Left ventricle myocardium inferior (tissue), 1 donor: ENCODE measurements at places on chromosomes 7 and 10.

- no peak for DNase-seq
Observed at GRCh38 chr10:86862786-86863483, 94.5 kb downstream of the MMRN2 start.

- no peak for DNase-seq
Observed at GRCh38 chr10:33229949-33230267, 104.6 kb downstream of the NRP1 start.

DNA sequence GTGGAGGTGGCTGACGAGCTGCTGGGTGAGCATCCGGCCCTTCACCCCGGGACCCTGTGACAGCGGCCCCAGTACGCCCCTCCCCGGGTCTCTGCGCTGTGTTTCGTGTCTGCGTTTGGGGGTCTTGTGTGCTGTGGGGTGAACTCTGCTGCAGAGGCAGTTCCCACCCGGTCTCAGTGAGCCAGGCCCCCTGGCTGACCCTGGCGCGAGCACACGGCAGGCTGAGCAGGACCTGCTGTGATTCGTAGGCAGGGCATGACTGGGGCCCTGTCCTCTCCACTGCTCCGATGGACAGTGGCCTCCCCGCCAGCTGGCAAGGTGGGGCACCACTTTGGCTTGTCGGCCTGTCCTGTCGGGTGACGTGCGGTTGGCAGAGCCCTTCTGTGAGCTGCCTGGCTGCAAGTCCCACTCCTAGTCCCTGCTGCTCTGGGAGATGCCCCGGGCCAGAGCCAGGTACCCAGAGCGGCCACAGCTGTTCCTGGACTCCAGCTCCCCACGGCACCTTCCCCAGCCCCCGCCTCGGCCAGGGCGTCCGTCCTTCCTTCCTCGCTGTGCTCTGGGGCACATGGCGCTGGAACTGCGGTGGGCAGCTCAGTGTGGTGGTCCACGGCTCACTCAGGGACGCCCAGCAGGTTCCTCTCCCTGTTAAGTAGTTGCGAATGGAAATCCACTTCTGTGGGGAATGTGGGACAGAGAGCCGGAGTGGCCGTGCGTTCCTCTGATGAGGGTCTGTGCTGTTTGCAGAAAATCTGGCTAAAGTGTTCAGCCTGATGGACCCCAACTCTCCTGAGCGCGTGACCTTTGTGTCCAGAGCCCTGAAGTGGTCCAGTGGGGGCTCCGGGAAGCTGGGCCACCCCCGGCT, 10.5 kb downstream of the GET4 start:
- DNase-seq = peak; percentile 85

DNA sequence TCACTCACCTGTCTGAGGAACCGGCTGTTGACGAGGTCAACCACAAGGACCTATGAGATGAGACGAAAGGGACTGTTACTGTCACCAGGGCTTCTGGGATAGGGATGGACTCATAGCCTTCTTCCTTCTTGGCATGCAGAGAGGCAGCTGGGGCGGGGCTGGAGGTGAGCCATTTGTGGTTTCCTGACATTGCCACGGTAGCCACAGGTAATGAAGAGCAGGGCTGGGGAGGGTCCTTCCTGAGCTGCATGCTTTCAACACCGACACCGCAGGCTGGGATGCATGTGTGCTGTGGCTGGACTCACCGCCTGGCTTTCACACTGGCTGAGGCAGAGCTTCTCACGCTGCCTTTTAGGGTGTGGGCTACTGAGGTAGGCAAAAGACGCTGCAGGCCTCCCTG, 46.4 kb upstream of the MKRN1 start:
- no peak for DNase-seq

GRCh38 chr10:97861924-97862323, 12.3 kb downstream of the GOLGA7B start:
- no peak for DNase-seq

GRCh38 chr7:41656366-41656765, 46.5 kb downstream of the INHBA start:
- no peak for DNase-seq

GRCh38 chr7:157612009-157612663, 275.3 kb downstream of the DNAJB6 start:
- DNase-seq = no peak

DNA sequence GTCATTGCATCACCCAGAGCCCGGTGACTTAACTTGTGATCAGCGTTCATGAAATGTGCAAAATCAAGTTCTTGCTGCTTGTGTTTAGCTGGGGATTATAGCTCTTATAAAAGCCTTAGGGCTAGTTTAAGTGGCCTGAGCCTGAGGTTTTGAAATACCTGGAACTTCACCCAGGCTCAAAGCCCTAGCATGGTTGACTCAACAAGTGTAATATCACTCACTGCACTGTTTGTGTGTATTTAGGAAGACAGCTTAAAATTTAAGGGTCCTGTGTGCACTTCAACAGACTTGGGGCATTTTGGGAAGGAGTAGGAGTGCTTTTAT, 489.5 kb downstream of the GATA3 start:
- DNase-seq = no peak

- no peak for DNase-seq
Observed at GRCh38 chr7:116327135-116327534, 116.8 kb downstream of the TES start.

- no peak for DNase-seq
Observed at GRCh38 chr7:66837007-66837406, 84.0 kb upstream of the TMEM248 start.

DNA sequence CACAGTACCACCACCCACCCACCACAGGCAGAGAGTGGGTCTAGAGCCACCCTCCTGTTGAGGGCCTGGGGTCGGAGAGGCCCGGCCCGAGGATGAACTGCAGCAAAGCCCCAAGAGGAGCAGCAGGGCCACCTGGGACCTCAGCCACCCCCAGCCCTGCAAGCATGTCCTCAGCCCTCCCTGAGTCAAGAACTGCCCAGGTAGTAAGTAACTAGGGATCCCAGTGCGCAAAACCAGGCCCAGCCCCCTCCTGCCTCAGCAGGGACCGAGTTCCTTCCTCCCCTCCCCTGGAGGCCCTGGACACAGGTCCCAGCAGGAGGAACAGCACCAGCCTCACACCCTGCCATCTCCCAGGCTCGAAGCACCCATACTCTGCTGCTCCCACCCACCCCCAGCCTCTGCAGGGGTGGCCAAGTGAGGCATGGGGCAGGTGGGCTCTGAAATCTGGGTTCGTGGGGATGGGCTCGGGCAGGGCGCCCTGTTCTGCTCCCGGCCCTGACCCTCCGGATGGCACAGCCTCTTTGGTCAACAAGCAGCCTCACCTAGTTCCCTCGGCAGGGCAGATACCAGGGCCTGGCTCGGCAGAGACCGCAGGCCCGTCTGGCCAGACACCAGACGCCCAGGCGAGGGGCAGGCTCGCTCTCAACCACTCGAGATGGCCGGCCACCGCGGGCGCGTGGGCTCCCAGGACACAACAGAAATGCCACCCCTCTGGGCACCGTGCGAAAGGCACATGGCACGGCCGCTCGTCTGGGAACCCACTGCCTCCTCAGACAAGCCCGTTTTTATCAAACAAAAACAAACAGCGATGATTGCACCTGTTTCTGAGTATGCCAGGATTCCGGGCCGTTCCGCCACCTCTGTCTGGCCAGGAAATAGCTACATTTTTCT, 15.2 kb downstream of the PDGFA start:
- DNase-seq = peak; percentile 12

- no peak for DNase-seq
Observed at GRCh38 chr7:27203365-27203953, 3.6 kb upstream of the HOXA13 start.

DNA sequence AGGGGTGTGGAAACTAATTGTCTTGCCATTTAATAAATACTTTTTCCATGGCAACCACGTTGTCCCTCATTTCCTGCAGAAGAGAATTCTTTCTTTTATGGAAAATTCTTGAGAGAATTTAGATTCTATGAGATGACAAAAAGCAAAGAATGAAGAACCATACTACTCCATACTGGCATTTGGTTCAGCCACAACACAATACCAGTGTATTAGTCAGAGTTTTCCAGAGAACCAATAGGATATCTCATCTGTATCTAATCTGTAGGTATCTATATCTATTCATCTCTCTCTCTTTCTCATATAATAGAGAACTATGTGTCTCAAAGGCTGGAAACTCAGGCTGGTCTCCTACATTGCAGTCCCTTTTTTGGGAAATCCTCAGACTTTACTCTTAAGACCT, 44.6 kb upstream of the NAMPT start:
- no peak for DNase-seq

DNA sequence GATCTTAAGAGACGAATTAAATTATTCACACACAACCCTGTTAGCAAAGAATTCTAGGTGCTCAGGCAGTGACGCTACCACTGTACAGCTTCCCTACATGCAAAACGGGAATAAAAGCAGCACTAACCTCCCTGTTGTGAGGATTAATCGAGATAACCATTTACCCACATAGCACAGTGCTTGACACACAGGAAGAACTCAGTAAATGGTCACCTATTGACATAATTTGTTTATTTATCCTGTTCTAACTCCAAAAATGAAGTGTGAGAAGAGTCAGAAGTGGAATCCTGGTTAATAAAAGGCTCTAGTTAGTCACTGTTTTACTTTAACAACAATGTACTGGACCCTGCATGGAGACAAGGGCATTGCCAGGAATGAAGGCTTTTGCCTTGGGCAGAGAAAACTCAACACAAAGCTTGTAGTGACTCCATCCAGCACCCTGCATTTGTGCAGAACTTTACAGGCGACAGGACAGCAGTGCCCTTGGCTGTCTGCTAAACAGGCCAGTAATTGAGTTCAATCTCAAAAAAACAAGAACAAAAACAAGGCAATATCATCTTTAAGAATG, 103.8 kb downstream of the SORBS1 start:
- no peak for DNase-seq

DNA sequence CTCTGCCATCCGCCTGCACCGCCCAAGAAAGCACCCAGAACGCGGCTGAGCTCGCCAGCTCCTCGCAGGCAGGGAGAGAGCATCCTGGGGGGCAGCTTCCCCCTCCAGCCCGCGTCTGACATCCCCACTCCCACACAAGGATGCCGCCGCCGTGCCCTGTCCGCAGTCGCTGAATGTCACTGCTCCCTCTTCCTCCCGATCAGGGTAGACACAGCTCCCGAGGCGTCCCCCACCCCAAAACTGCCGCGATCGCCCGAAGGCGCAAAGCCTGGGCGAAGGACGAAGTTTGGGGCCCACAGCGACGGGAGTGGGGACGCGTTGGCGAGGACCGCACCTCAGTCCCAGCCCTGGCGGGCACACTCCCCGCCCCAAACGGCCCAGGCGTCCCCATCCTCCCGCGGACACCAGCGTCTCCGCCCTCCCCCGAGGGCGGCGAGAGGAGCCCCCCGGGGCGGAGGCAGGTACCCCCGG, 1.5 kb upstream of the KAT6B start:
- peak; percentile 36 for DNase-seq

- DNase-seq = no peak
Observed at GRCh38 chr7:158533386-158534133, 54.1 kb downstream of the PTPRN2 start.

GRCh38 chr7:155578016-155578415, 31.7 kb upstream of the CNPY1 start:
- DNase-seq = peak; percentile 7

- DNase-seq = no peak
Observed at GRCh38 chr10:77603534-77603927, 34.1 kb downstream of the KCNMA1 start.

- no peak for DNase-seq
Observed at GRCh38 chr7:1588978-1589377, 19.1 kb upstream of the PSMG3 start.

- DNase-seq = no peak
Observed at GRCh38 chr7:138658889-138659288, 42.3 kb downstream of the SVOPL start.

DNA sequence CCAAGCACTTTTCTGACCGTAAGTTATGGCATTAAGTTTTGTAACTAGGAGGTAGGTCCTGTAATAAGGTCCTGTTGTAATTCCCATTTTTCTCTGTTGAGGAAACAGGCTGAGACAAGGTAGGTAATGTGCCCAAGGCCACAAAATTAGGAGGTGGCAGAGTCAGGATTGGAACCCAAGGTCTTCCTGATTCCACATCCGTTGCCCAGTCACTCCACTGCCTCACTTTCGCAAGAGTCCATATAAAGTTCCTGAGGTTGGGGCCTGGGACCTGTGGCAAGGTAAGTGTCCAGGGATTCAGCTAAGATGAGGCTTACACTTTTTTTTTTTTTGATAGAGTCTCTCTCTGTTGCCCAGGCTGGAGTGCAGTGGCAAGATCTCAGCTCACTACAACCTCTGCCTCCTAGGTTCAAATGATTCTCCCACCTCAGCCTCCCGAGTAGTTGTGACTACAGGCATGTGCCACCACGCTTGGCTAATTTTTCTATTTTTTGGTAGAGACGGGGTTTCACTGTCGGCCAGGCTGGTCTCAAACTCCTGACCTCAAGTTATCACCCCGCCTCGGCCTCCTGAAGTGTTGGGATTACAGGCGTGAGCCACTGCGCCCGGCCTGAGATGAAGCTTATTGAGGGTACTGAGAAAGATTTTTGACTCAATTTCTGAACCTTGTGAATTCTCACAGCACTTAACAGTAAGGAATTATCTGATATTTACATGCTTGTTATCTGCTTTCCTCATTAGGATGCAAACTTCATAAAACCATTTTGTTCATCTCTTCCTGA, 20.3 kb upstream of the GNA12 start:
- no peak for DNase-seq

DNA sequence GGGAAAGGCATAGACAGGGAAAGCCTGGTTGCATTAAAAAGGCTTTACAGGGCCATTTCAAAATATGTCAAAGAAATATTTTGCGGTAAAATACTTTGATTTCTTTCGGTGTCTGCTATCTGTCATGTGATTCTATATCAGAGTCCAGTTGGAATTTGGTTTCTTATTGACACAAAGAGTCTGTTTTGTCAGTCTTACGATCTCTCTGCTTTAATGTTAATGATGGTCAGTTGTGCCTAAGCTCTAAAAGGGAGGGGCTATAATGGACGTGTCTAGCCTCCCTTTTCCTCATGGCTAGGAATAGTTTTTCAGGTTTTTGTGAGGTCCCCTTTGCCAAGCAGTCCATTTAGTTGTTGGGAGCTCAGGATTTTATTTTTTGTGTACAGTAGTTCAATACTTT, 31.5 kb downstream of the ORC5 start:
- no peak for DNase-seq

DNA sequence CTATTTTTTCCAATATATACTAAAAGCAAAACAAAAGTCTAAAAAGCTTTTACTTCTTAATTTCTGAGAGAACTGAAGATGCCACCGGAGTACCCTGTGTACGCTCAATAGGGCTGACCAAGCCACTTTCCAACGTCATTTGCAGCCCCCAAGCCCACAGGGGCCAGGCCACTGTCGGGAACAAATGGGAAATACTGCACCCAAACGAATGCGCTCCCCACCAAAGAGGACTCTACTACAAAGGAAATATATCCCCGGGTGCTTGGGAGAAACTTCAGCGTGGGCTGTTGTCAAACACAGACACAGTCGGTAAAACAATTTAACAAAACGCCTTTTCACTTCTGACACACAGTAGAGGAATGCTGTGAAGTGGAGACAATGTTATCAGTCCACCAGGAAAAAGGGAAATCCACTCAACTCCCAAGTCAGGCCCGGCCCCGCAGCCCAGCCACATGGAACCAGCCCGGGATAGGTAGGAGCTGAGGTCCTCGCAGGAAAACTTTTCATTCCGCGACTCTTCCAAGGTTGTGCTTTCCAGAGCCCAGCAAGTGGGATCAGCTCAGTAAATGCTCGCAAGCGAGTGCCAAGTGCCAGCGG, 1.4 kb downstream of the PARD3 start:
- DNase-seq = no peak
